ENCODE measurements at places on chromosomes 2 and 18. TPM values are rescaled to one million over a fixed set of nuclear protein-coding genes. Genes with fewer than 3 reads are reported as not detected.
A peak's percentile ranks its signal among the peaks of the same experiment; 100 is the strongest.

Gene BUB1
- 0.82 TPM for total RNA-seq

Gene APLF
- total RNA-seq, result 3.9 TPM

Gene DNAJC10
- 46.6 TPM for total RNA-seq

Gene RNU2-63P
- total RNA-seq, result not detected

GRCh38 chr18:38047820-38048219 lies 482.2 kb upstream of the CELF4 start:
- DNase-seq, result no peak

DNA sequence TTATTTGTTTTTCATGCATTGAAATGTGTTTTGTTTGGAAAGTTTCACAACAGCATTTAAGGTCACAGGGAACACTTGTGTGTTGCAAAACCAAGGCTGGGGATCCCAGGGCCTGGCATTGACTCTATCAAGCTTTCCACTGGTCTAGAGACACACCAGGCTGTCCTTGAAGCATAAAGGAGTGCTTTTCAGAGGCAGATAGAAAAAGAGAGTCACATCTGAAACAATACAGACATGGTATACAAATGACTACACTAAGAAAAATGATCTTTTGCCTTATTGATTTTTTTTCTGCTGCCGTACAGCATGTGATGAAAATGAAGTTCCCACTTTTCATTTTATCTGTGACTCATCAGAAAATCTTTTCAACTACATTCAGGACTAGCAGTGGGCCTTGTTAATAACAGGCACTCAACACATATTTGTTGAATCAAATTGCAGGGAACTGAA lies 61.9 kb upstream of the ZCCHC2 start:
- peak; percentile 51 for DNase-seq

GRCh38 chr2:171086352-171087290 lies 74.1 kb downstream of the TLK1 start:
- DNase-seq, result no peak

Gene CCDC121
- 6.5 TPM for total RNA-seq

Gene LRRC30
- total RNA-seq, result not detected

DNA sequence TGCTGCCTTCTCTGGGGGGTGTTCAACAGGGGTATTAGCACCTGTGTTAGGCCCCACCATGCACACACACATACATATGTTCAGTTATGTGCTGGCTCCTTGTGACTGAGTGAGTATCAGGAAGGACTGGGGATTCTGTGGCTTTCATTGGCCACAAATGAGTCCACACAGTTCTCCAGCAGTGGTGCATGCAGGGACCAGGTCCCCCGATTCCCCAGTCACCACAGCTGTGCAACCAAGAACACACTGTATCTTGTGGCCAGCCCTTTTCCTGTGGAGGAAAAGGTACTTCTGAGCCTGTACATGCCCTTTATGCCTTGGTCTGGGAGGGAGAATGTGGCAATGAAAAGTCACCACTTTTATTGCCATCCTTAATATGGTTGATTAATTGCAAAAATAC lies 74.9 kb upstream of the KLF7 start:
- DNase-seq, result no peak

- no peak for DNase-seq
These were observed 648.5 kb downstream of the CPS1 start for GRCh38 chr2:211204902-211205301.

DNA sequence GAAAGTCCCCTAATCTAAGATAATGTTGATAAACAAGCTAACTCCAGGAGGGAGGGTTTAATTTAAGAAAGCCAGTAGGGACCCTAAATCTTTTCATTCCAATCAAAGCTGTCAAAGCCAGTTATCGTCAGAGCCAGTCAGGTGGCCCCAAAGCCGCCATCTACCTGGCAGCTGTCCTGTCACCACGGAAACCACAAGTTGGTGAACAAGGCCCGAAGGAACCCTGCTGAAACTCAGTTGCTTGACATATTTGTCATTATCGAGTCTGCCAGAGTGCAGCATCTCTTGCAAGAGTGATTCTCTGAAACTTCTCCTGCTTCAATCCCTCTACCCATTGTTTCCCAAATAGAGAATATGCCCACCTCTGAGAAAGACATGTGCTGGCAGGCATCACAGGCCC lies 30.8 kb upstream of the POLE4 start:
- DNase-seq, result no peak

GRCh38 chr2:19050354-19050753 lies 308.1 kb downstream of the OSR1 start:
- DNase-seq, result no peak

DNA sequence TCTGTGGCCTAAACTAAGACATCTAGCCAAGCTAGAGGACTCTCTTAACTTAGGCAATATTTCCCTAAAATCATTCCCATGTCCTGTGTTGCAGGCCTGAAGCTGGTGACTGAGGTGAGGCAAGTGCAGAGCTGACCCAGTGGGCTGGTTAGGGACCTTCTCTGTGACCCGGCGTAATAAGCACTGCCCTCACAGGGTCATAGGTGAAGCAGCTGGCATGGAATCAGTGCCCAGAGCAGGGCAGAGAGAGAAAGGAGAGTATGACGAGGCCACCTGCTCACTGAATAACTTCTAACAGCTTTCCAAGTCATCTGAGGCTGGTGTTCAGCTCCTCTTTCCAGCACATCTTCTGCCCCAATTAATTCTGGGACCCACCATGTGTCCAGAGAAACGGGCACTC lies 197.0 kb downstream of the ANAPC1 start:
- no peak for DNase-seq

DNA sequence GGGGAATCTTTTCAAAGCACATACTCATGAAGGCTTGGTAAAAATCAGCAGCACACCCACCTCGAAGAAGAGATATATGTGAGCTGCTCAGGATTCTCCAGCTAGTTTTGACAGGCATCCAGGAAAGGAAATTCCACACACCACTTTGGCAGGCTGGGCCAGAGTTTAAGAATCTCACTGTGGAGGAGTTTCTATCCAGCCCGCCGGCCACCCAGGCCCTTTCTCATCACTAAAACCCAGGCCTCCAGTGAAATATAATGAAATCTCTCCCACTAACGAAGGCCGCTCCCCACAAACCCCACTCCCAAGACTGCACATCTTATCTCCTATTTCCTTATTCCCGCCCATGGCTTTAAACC lies 202.0 kb downstream of the GLI2 start:
- no peak for DNase-seq

- no peak for DNase-seq
These were observed 499.7 kb downstream of the PTH2R start for GRCh38 chr2:208906330-208906729.

Gene RAB10
- total RNA-seq, result 101 TPM

Gene GDF7
- total RNA-seq, result 0.32 TPM

Gene NDC80
- total RNA-seq, result 0.50 TPM

GRCh38 chr2:206462240-206462854 lies 19.0 kb downstream of the ADAM23 start:
- no peak for DNase-seq

Gene EFEMP1
- 50.7 TPM for total RNA-seq

DNA sequence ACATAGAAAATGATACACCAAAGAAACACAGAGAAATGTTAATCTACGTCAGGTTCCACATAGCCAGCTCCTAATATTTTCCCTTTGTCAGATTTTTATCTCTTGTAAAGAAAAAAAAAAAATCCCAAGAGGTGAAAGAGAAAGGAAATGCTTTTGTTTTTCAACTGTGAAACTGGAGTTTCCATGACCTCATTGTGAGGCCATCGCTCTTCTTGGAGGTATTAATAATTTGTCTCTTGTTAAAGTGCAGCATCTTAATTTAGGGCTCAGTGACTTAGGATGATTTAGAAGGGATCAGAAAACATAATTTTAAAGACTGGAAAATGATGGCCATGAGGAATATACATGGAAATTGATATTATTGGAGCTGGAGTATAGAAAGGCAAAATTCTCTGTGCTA lies 21.7 kb downstream of the ARHGAP28 start:
- DNase-seq, result no peak

GRCh38 chr2:45068571-45069140 lies 59.4 kb upstream of the SIX2 start:
- DNase-seq, result no peak

Gene C2orf42
- total RNA-seq, result 10.3 TPM

Gene CSRNP3
- 4.2 TPM for total RNA-seq

Gene CDKL4
- 0.59 TPM for total RNA-seq

DNA sequence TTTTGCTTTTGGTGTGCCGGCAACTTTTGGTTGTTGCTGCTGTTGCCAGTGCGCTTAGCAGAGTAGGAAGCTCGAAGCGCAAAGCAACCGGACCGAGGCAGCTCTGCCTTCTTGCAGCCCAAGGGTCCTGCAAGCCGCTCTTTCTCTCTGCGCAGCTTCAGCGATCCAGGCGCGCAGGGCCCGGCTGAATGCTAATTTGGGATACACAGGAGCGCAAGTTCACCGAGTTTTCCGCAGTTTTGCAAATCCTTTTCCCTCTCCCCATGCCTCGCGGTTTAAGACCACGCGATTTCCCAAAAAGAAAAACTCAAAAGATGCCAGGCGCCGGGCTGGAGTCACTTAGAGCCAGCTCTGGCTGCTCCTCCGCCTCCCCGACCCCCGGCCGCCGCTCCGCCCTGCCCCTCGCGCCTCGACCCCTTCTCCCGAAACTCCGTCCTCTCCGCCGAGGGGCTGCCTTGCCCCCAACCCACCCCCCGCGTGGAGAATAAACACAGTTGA lies 13.5 kb upstream of the SIX3 start:
- DNase-seq, result no peak

GRCh38 chr18:24187049-24187448 lies 48.2 kb downstream of the CABYR start:
- DNase-seq, result no peak

Gene ATF2
- 24.1 TPM for total RNA-seq

- DNase-seq, result no peak
These were observed 896 bp upstream of the ASXL3 start for GRCh38 chr18:33576999-33577646.

Gene TSPYL6
- not detected for total RNA-seq

- no peak for DNase-seq
These were observed 3.3 kb downstream of the TWSG1 start for GRCh38 chr18:9337873-9338272.

DNA sequence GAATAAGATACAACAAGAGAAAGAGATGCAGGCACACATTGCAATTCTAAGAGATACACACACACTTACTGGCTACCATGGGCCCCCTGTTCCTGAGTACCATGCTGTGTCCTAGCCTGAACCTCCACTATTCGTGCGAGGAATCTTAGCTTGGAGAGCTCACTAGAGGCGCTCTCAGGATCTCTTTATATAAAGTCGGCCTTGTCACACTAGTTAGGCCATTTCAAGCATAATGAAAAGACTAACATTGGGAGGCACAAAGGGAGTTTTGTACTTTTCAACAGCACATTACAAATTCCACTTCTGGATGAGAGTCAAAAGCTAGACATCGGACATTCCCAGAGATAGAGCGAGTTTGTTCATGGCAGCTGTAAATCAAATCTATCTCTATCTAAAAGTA lies 365.2 kb downstream of the DSEL start:
- DNase-seq, result no peak

GRCh38 chr18:78123144-78123909 lies 856.3 kb upstream of the SALL3 start:
- DNase-seq, result no peak

GRCh38 chr2:154049561-154049960 lies 177.8 kb downstream of the GALNT13 start:
- no peak for DNase-seq

- no peak for DNase-seq
These were observed 127.3 kb upstream of the IL1R2 start for GRCh38 chr2:101864426-101864825.

Gene NT5C1B
- not detected for total RNA-seq

Gene SCN2A
- total RNA-seq, result 0.30 TPM

DNA sequence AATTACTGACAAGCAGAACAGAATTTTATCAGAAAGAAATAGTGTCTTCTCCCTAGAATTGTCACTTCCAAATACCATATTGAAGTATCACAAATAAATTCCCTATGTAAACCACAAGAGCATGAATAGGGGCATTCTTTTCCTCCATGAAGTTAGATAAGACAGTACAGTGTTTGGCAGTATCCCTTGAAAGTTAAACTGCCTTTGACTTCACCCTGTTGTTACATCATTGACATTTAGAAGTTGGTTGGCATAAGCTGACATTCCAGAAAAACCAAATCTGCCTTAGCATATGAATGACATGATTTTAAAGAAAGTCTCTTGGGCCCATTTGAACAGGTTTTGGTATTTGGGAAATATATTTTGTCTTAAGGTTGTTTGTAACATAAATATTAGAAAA lies 50.2 kb upstream of the OSR1 start:
- no peak for DNase-seq

Gene PTPRM
- 100 TPM for total RNA-seq

DNA sequence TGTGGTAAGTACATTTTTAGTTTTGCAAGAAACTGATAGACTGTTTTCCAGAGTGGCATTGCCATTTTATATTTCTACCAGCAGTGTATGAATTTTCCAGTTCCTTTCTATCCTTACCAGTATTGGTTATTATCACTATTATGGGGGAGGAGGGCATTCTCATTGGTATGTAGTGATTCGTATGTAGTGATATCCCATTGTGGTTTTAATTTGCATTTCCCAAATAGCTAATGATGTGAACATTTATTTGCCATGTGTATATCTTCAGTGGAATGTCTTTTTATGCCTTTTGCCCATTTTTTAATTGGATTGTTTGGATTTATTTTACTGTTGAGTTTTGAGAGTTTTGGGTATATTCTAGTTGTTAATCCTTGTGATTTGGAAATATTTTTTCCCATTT lies 16.9 kb downstream of the EIF5B start:
- no peak for DNase-seq

Gene AGAP1
- 22.3 TPM for total RNA-seq

- DNase-seq, result no peak
These were observed 144.4 kb downstream of the MGAT5 start for GRCh38 chr2:134398300-134398699.

DNA sequence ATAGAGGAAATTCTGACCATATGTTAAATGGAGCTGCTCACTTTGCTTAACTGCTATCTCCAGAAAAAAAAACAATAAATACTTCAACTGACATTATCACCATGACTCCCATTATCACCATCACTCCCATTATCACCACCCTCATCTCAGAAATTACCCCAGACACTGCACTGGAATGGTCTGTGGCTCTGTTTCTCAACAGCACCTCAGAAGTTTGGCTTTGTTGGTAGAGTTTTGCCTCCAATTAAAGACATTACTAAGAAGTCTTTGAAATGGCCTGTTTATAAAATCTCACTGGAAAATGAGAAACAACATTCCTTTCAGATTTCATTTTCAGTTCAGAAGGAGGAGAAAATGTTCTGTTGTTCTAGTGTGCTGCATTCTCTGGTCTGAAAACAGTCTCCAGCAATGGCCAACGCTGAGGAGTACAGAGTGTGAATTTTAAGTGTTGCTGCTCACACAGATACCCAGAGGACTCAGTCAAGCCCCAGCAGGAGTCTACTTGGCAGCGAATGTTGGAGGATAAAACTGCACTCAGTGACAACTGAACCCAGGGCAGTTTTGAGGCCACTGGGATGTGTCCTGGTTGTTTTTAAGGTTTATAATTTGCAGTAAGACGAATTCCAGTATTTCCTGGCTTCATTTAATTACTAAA lies 364.5 kb upstream of the CDH2 start:
- DNase-seq, result no peak

- DNase-seq, result no peak
These were observed 63.0 kb upstream of the CPO start for GRCh38 chr2:206876216-206876860.

GRCh38 chr2:133221398-133221797 lies 346.9 kb downstream of the NCKAP5 start:
- DNase-seq, result no peak

All from left ventricle myocardium superior (tissue), 1 donor.